ENCODE measurements at places on chromosomes 1 and 21. TPM values are rescaled to one million over a fixed set of nuclear protein-coding genes. Genes with fewer than 3 reads are reported as not detected.

GRCh38 chr1:94259635-94260289 lies 22.4 kb upstream of the ARHGAP29 start:
- H3K27ac ChIP-seq: no peak overlapping the region
- H3K27me3 ChIP-seq: no peaks in the 10 kb centered on the region
- peaks cover 16% of the 10 kb centered on the region for H3K4me1 ChIP-seq
- no peak for DNase-seq
- no peak overlapping the region for H3K4me3 ChIP-seq

DNA sequence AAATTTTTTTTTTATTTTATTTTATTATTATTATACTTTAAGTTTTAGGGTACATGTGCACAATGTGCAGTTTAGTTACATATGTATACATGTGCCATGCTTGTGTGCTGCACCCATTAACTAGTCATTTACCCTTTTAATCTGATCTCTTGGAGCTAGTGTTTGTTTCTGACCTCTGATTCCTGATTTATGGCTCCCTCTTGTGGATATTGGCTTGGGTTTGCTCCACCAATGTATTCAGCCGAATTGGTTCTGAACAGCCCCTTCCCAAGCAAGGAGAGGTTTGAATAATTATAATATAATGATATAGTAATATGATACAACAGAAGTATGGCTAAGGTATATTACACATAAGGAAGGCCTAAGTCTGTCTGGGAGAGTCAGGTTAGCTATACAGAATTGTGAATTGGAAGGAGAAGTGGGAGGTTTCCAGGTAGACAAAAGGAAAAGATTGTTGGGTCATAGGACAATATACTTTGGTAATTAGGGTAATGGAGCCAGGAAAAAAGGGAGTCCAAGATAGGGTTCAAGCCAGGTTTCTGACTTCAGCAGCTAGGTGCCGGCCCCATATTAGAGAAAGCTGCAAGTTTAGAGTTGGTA lies 53.1 kb upstream of the HMCN1 start:
- no peaks in the 10 kb centered on the region for H3K27me3 ChIP-seq
- no peak overlapping the region for H3K27ac ChIP-seq
- no peak overlapping the region for H3K4me3 ChIP-seq

DNA sequence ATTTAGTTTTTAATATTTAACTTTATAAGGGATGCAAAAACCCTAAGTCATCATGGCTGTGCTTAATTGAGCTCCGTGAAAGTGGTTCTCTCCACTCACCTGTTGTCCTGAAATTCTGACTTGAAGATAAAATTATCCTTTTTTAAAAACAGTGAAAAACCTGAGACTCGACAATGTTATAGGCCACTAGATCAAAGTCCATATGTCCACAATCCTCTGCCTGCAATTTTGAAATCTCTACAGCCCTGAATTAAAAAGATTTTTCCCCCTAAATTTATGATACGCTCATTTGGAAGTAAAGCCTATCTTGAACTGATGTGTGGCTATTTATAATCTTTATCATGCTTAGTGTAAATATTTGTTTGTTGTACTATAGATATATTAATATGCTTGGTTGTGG lies 18.7 kb downstream of the OSBPL9 start:
- DNase-seq: no peak
- no peaks in the 10 kb centered on the region for H3K27me3 ChIP-seq
- H3K4me3 ChIP-seq: no peak overlapping the region
- H3K27ac ChIP-seq: peak overlapping the region; percentile 50

GRCh38 chr21:18608226-18608625 lies 204.6 kb upstream of the TMPRSS15 start:
- no peaks in the 10 kb centered on the region for H3K4me1 ChIP-seq
- H3K27me3 ChIP-seq: no peaks in the 10 kb centered on the region
- H3K27ac ChIP-seq: no peak overlapping the region
- no peak for DNase-seq
- no peak overlapping the region for H3K4me3 ChIP-seq

DNA sequence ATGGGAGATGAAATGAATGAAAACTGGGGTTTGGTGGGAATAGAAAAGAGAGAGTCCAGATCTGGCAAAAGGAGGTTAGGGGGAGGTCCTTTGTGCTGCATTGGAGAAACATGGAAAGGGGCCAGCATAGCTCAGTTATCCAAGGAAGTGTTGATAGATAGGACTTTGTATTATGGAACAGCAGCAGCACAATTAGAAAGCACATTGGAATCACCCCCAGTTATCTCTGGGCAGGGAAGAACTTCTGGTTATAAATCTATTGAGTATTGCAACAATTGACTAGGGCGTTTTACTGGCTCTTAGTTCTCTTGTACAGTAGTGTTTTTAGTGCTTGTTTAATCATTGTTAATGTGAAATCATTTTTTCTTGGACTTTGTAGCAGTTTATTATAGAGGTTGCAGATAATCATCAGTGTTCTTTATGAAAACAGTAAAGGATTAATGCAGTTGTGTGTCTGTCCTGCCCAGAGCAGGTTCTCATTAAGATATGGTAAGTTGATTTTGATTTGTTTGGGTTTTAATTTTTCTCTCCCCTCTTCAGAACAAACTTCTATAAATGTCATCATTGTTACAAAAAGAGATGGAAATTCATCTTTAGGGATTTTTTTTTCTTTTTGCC lies 76.6 kb downstream of the NR5A2 start:
- no peak overlapping the region for H3K4me3 ChIP-seq
- DNase-seq: no peak
- no peaks in the 10 kb centered on the region for H3K4me1 ChIP-seq
- H3K36me3 ChIP-seq: no peaks in the 10 kb centered on the region
- H3K27me3 ChIP-seq: no peaks in the 10 kb centered on the region

- H3K27me3 ChIP-seq: no peaks in the 10 kb centered on the region
- no peaks in the 10 kb centered on the region for H3K4me1 ChIP-seq
- H3K27ac ChIP-seq: no peak overlapping the region
These were observed 200.5 kb downstream of the BACH1 start for GRCh38 chr21:29499229-29499628.

GRCh38 chr1:68120136-68120791 lies 69.8 kb upstream of the DIRAS3 start:
- DNase-seq: peak; percentile 28
- H3K4me1 ChIP-seq: peaks cover 27% of the 10 kb centered on the region
- no peak overlapping the region for H3K4me3 ChIP-seq
- H3K27ac ChIP-seq: peak overlapping the region; percentile 25
- H3K36me3 ChIP-seq: no peaks in the 10 kb centered on the region
- no peaks in the 10 kb centered on the region for H3K27me3 ChIP-seq

Gene MAP3K7CL
- total RNA-seq: 41.2 TPM

Gene LY9
- total RNA-seq: 0.71 TPM

Gene TEX38
- not detected for total RNA-seq

DNA sequence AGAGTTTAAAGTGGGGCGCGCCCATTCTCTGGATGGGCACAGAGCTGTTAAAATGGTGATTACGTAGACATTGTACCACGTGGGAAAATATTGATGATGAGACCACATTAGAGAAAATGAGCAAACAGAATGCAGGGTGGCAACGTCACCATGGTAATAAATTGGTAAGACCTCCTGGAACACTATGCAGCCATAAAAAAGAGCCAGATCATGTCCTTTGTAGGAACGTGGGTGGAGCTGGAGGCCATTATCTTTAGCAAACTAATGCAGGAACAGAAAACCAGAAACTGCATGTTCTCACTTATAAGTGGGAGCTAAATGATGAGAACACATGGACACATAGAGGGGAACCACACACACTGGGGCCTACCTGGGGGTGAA lies 53.5 kb upstream of the CLDN14 start:
- no peak for DNase-seq
- no peak overlapping the region for H3K4me3 ChIP-seq
- H3K27me3 ChIP-seq: no peaks in the 10 kb centered on the region
- no peak overlapping the region for H3K27ac ChIP-seq

DNA sequence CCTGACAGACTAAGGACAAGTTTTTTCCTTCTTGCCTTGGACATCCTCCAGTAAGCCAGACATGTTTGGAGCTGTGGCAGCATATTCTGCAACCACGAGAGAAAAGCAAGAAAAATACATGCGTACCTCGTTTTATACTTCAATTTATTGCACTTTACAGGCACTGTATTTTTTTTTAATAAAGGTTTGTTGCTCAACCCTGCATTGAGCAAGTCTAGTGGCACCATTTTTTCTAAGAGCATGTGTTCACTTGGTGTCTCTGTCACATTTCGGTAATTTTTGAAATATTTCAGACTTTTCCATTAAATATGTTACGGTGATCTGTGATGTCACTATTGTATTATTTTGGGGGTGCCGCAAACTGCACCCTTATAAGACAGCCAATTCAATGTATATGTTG lies 2.1 kb upstream of the SSX2IP start:
- no peak for DNase-seq
- no peak overlapping the region for H3K27ac ChIP-seq
- peaks cover 36% of the 10 kb centered on the region for H3K4me1 ChIP-seq
- H3K36me3 ChIP-seq: no peaks in the 10 kb centered on the region
- H3K4me3 ChIP-seq: no peak overlapping the region

Gene NMNAT1
- 4.6 TPM for total RNA-seq

DNA sequence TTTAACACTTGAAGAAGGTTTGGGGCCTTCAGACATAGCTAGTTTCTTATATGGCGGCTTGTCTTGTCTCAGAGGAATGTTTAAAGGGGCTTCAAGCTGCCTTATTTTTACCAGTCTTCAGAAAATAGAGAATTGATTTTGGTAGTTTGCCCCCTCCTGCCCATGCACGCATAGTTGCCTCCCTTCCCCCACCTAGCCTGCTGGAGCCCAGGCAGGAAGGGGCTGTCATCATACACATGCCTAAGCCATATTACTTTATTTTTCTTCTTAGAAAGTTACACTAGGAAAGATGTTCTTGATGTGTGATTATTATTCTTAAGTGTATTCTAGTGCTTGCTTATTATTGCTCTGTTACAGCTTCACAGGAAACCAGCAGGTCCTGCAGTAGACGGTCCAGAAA lies 18.3 kb downstream of the PBX1 start:
- H3K27ac ChIP-seq: peak overlapping the region; percentile 82
- H3K36me3 ChIP-seq: no peaks in the 10 kb centered on the region
- H3K4me3 ChIP-seq: peak overlapping the region; percentile 74
- peaks cover 9% of the 10 kb centered on the region for H3K4me1 ChIP-seq
- DNase-seq: no peak
- H3K27me3 ChIP-seq: no peaks in the 10 kb centered on the region

DNA sequence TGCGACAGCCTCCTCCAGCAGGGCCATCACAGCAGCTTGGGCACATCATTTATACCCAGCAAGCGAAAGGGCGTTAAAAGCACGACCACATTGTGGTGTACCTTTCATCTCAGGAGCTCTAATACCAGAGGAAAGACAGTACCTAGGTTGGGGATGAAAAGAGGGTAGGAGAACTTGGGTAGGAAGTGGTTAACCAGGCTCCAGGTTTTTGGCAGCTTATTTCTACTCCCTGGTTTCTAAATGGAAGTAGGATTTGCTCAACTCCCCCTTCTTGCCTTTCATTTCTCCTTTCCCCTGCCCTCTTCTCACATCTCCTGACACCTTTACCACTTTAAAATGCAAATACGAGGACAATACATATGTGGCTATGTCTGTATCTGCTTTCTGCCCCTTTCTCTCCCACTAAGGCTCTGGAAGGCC lies 30.2 kb downstream of the FAM177B start:
- no peaks in the 10 kb centered on the region for H3K27me3 ChIP-seq
- no peaks in the 10 kb centered on the region for H3K4me1 ChIP-seq
- no peaks in the 10 kb centered on the region for H3K36me3 ChIP-seq
- DNase-seq: no peak
- no peak overlapping the region for H3K4me3 ChIP-seq
- H3K27ac ChIP-seq: no peak overlapping the region

GRCh38 chr1:205287767-205288559 lies 33.6 kb downstream of the NUAK2 start:
- H3K36me3 ChIP-seq: no peaks in the 10 kb centered on the region
- no peaks in the 10 kb centered on the region for H3K27me3 ChIP-seq
- no peak overlapping the region for H3K4me3 ChIP-seq

- no peak overlapping the region for H3K4me3 ChIP-seq
- no peaks in the 10 kb centered on the region for H3K4me1 ChIP-seq
- no peak overlapping the region for H3K27ac ChIP-seq
- no peak for DNase-seq
- no peaks in the 10 kb centered on the region for H3K27me3 ChIP-seq
These were observed 33.1 kb upstream of the KCNQ4 start for GRCh38 chr1:40750451-40750908.

Gene NBPF20
- total RNA-seq: 6.0 TPM

Gene NUDT4B
- total RNA-seq: 47.0 TPM

- DNase-seq: no peak
- H3K4me3 ChIP-seq: no peak overlapping the region
- no peaks in the 10 kb centered on the region for H3K27me3 ChIP-seq
- no peaks in the 10 kb centered on the region for H3K36me3 ChIP-seq
- no peaks in the 10 kb centered on the region for H3K4me1 ChIP-seq
- H3K27ac ChIP-seq: no peak overlapping the region
These were observed 222.8 kb upstream of the ZRANB2 start for GRCh38 chr1:71303617-71304041.

Gene KMO
- 0.81 TPM for total RNA-seq

DNA sequence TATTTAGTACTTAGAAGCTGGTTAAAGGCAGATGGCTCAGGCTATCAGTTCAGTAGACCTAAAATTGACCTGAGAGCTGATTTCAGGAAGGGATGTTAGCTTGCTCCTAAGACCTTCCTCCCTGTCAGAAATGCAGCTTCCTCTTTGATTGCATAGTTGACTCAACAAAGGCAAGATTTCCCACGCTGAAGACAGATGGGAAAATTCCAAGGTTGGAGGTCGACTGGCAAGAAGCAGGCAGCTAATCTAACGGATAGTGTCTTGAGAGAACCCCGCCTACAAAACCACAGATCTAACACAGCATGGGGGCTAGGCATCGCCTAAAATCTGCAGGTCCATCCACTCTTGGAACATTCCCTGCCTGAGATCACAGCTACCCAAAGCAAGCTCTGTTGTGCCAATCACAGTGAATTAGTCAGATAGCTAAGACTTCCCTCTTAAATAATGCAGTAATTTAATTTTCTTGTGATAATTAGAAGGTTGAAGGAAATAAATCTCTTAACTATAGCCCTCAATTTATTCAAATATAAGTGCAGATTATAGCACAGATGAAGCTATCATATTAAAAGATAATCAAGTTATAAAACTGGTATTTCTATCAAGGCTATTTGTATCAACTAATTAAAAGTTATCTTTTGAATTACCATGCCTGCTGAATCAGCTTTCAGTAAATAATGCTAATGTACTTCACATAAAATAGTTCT lies 357.8 kb upstream of the SGIP1 start:
- no peaks in the 10 kb centered on the region for H3K36me3 ChIP-seq
- H3K27me3 ChIP-seq: no peaks in the 10 kb centered on the region
- DNase-seq: no peak
- H3K4me3 ChIP-seq: no peak overlapping the region
- no peaks in the 10 kb centered on the region for H3K4me1 ChIP-seq

Gene SPRR3
- not detected for total RNA-seq

Gene KRTAP11-1
- not detected for total RNA-seq

DNA sequence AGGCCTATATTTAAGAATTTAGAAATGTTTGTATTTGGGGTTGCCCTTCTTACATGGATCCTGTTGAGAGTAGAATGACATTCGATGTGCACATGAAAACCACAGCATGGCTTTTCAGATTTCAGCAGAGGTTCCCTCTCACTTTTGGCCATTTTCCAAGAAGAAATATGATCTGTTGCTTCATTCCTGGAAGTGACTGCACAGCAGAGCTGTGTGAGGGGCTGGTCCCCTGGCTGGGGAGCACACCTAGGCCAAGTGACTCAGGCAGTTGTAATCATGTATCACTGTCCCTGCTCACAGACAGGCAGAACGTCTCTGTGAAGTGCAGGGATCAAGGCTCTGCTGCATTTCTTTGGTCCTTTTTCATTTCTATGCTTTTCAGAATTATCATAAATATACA lies 32.3 kb downstream of the AGT start:
- H3K27ac ChIP-seq: no peak overlapping the region
- peaks cover 28% of the 10 kb centered on the region for H3K36me3 ChIP-seq
- no peaks in the 10 kb centered on the region for H3K27me3 ChIP-seq
- no peak for DNase-seq
- peaks cover 25% of the 10 kb centered on the region for H3K4me1 ChIP-seq

- DNase-seq: no peak
- H3K4me3 ChIP-seq: no peak overlapping the region
- H3K36me3 ChIP-seq: no peaks in the 10 kb centered on the region
These were observed 51.9 kb upstream of the LPGAT1 start for GRCh38 chr1:211882381-211883004.

Measured in thoracic aorta (tissue), 2 donors.